ENCODE measurements at places on chromosomes 12 and 14.

GRCh38 chr14:71384007-71384845 lies 477.0 kb downstream of the PCNX1 start:
- DNase-seq: no peak

DNA sequence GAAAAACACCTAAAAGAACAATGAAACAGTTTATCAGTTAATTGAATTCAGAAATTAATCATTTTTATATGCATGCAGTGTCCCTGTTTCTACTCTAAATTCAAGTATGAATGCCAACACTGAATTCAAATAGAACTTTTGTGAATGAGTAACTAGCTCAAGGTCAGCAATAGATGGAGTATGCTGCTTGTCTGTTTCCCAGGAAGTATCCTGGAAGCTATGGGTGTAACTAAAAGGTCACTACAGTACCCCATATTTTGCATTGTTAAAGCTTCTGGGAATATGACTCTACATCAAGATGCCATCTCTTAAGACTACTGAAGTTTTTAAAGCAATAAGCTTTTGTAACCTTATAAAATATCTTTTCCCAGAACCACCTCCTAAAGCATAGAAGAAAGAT lies 681.4 kb upstream of the FBXO33 start:
- DNase-seq: no peak

DNA sequence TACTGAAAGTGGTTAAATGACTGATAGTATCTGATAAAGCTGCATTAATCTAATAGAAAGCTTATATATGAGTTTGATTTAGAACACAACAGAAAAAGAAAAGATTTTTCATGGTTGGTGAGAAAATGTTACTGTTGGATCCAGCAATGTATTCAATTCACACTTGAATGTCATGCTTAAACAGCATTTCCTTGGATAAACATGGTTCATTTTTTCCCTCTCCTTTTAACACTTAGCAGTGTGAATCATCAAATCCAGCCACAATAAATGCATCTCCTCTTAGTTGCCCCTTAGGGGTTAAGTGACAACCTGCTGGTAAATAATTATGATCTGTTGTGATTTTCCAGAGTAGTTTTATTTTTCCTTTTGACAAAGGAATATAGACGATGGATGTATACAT lies 74.9 kb upstream of the GRIP1 start:
- no peak for DNase-seq

DNA sequence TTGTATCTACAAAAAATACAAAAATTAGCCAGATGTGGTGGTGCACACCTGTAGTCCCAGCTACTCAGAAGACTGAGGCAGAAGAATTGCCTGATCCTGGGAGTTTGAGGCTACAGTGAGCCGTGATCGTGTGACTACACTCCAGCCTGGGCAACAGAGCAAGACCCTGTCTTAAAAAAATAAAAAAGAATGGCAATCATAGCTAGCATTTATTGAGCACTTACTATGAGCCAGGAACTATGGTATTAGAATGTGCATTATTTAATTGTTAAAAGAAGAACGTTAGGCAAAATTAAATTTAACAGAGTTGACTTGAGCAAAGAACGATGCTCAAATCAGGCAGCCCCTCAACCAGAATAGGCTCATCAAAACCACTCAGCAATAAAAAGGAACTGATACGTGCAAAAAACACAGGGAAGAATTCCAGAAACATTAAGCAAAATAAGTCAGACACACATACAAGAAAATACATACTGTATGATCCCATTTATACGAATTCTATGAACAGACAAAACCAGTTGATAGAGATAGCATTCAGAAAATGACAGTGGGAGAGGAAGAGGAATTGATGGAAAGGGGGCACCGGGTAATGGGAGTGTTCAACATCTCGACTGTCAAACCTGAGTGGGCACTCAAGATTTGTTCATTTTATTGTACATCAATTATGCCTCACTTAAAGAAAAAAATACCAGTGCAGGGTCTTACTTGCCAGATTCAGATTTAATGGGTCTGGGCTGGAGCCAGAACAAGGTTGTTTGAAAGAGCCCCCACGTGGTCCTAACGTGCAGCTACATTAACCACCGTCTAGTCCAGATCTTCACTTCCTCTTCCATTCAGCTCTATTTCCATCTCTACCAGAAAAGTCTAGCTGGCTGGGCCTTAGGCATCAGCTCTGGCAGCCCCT lies 8.0 kb downstream of the SCNN1A start:
- peak; percentile 50 for DNase-seq

- no peak for DNase-seq
These were observed 28.5 kb upstream of the CISTR start for GRCh38 chr12:53780323-53780722.

- no peak for DNase-seq
These were observed 6.5 kb downstream of the NAA25 start for GRCh38 chr12:112102127-112102526.

GRCh38 chr14:49865431-49865859 lies 12.9 kb upstream of the NEMF start:
- DNase-seq: peak; percentile 62

DNA sequence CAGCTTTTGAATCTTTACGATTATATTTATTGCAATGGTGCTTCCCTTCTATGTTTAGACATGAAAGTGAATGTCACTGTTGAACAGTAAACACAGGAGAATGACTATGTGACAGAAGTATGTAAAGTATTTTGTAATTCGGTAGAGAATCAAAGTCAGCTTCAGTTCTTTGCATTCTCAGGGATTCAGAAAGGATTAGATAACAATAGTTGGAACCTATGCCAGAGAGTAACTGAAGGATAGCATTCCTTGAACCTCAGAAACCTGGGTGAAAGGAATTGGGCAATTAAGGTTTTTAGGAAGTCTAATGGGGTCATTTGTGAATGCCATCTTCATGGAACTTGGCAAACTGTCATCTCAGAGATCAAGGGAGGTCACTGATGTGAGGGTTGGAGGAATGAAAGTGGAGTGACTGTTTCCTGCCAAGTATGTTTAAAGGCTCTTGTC lies 305.3 kb upstream of the DDHD1 start:
- peak; percentile 89 for DNase-seq

- DNase-seq: no peak
These were observed 487.8 kb downstream of the KCNH5 start for GRCh38 chr14:62557416-62557815.

- no peak for DNase-seq
These were observed 31.9 kb upstream of the FZD10 start for GRCh38 chr12:130130346-130130745.

DNA sequence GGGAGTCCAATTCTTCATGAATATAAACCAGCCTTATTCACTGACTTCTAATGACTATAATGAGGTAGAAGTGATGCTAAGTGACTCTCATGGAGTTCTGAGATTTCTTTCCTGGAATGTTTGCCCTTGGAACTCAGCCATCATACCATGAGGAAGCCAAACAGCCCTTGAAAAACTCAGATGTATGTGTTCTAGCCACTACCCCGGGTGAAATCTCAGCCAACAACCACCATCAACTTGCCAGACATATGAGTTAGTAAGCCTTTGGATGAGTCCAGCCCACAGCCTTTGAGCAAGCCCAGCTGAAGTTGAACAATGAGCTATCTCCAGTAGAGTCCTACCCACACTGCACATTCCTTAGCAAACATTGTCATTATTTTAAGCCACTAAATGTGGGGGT lies 149.5 kb downstream of the SLC6A15 start:
- peak; percentile 1 for DNase-seq

GRCh38 chr12:13197032-13197431 lies 506 bp downstream of the EMP1 start:
- no peak for DNase-seq

DNA sequence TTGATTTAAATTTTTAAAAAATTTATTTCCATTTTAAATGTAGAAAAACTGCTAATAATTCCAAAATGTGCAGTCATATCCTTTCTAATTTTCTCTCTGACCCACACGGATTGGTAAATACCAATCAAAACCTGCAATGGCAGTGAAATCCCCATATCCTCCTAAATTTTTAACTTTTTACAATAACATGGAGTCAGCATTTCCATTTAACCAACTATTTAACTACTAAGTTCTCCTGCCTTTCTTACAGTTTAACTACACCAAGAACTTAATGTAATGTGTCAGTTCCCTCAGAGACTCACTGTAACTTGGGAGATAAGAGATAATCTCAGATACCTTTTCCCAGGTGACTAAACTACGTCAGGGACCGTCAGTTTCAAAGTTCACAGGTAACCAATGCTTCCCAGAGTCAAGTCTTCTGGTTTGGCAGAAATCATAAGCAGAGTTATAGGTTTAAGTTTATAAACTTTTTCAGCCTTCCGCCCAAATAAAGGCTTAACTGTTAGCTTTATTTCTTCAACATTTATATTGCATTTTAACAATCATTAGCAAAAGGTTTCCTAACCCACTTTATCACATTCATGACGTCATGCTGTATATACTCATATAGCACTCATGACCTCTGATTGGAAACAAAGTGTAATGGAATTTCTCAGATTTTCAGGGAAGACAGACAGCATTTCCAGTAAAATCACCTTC lies 7.6 kb downstream of the KRAS start:
- DNase-seq: no peak

DNA sequence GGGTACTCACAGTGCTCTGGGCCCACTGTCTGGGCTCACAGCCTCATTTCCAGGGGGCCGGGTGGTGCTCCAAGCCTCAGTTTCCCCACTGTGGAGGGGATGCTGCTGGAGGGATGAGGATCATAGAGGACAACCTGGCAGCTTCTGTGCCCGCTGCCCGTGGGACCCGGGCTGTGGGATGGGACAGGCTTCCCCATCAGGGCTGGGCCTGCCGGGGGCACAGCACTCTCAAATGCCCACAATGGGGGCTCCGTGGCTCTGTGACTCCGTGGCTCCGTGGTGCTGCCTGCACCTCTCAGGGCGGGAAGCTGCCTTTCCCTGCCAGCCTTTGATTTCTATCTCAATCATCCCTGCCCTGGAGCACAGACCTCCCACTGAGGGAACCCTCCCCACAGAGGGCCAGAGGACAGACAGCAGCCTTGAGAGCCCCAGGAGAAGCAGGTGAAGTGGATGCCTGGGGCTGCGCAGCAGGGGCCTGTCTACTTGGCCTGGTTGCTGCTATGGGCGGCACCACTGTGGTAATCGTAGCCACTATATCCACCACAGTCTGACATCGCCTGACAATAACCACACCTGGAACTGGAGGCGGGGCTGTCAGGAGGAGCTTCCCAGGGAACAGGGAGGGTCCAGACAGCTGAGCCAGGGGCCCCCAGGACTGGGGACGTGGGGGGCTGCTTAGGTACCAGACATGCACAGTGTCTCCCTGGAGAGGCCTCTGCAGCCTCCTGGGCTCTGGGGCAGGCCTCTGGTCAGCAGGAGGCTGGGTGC lies 375.9 kb downstream of the TMEM121 start:
- no peak for DNase-seq

DNA sequence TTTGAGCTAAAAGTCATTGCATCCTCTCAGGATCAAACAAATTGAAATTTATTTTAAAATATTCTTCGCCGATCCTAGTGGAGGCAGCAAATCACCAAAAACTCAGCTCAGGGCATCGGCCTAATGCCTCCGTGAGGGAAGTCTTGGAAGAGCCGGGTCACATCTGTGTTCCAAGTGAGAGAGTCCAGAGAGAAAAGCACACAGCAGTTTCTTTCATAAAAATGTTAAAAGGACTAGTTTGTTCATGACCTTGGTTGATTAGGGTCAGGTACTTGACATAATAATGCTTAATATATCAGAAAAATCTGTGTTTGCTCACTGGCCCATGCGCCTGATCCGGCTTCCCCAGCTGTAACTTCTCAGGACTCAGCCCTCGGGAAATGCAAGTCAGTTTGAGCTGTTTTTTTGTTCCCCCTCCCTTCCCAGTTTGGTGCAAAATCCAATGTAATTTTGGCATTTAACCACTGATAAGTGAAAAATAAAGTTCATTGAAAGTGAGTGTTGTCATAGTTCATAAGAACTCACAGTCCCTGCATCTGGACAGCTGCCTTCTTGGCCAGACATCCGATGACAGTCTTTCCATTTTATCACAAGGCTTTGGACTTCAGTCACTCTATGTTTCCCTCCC lies 161.7 kb downstream of the CAND1 start:
- peak; percentile 14 for DNase-seq

GRCh38 chr14:102249041-102249440 lies 55.9 kb downstream of the MOK start:
- peak; percentile 78 for DNase-seq

GRCh38 chr14:49586673-49587460 lies 687 bp upstream of the RPS29 start:
- peak; percentile 71 for DNase-seq

DNA sequence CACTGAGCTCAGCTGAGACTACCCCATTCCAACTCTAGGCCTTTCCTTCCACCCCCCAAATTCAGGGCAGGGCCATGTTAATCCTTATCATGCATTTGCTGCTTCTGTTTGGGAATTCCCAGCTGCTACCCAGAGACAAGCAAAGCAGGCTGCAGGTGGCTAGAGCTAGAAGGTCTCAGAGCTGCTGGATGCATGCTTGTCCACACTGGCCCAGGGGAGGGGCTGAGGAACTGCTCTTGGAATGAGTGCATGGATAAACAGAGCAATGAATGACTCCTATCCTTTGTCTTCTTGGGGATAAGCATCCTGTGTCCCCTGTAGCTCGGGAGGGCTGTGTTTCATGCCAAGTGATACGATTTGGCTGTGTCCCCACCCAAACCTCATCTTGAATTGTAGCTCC lies 136.8 kb upstream of the NOS1 start:
- no peak for DNase-seq

DNA sequence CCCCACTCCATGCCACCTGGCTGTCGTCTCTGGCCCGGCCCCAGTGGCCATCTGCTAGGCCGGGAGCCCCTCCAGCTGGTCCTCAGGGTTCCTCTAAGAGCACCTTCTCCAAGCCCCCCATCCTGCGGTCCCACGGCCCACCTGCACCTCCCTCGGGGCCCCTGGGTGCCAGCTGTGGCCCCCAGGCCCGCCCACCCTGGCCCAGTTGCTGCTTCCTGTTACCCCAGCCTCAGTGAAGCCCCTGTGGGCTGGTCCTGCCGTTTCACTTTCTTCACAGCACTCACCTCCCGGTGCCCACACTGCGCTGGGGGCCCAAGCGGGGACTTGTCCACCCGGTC lies 27.6 kb upstream of the NUDT14 start:
- DNase-seq: no peak

GRCh38 chr14:69325086-69325485 lies 65.1 kb downstream of the GALNT16 start:
- no peak for DNase-seq

GRCh38 chr14:104998801-104999200 lies 13.2 kb downstream of the CLBA1 start:
- no peak for DNase-seq

DNA sequence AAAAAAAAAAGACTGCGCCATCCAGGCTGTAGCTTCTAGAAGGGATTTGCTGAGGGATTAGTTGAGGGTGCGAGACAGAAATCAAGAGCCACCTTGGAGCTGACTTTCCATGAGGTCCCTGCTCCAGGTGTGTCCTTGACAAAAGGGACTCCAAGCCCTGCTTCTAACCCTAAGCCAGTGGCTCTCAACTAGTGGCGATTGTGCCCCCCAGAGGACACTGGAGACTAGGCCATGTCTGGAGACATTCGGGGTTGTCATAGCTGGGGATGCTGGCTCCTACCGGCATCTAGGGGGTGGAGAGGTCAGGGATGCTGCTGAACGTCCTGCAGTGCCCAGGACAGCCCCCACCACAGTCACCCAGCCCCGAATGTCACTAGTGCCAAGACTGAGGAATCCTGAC lies 40.6 kb downstream of the SPRING1 start:
- DNase-seq: peak; percentile 39
